Stimulated activated CD8-positive, alpha-beta memory T cell treated with anti-CD3 and anti-CD28 coated beads, Interleukin-7, amount 100 ng/mL, for 24 hours (primary cell): ENCODE measurements at places on chromosomes 4 and X.

DNA sequence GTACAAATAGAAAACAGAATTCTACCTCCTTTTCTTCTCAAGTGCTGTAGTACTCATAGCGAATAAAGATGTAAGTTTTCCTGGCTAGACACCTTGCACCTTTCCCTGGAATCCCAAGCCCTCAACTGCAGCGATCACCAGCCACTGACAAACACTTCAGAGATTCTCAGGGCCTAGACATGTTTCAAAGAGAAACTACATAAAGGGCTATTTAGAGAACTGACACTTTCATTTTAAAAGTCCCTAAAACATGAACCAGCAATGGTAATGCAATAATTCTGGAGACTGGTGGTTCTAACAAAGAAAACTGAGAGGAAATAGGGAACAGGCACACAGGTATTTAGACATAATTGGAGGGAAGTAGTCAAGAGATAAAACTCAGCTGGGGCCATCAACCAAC, 35.7 kb downstream of the FANCB start:
- no peak for DNase-seq

GRCh38 chr4:159279084-159279483, 176.2 kb downstream of the RAPGEF2 start:
- no peak for DNase-seq

DNA sequence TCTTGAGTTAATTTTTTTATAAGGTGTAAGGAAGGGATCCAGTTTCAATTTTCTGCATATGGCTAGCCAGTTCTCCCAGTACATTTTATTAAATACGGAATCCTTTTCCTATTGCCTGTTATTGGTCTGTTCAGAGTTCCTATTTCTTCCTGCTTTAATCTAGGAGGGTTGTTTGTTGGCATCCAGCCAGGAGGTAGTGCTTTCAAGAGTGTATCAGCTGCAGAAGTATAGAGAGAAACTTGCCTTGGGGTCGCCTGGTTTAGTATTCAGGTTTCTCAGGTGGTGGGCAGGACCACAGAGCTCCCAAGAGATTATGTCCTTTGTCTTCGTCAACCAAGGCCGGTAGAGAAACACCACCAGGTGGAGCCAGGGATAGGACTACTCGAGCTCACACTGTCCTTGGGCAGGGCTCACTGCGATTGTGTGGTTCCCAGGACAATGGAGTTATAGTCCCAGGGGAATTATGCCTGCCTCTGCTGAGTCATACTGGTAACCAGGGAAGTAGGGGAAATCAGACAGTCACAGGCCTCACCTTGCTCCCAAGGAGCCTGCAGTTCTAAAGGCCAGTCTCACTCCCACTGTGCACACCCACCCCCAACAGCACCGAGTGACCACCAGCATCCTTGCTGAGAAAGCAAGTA, 168.1 kb downstream of the VSIG4 start:
- DNase-seq = no peak

GRCh38 chr4:38993683-38994082, 38.5 kb downstream of the TMEM156 start:
- DNase-seq = no peak

DNA sequence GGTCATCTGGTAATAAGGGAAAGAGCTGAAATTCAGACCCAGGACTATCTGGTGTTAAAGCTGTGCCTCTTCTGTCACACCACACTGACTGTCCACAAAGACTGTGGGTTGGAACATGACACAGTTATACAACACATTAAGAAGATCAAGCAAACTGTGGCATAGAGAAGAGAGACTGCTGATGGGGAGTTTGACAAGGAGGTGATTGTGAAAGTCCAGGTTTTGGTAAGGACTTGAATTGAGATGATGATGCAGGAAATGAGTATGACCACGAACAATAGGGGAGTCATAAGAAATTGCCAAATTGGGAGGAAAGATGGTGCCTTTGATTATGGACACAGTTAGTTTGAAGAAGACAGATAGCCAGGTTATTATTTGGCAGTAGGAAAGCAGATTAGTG, 163.4 kb downstream of the PDGFRA start:
- DNase-seq = no peak
